ENCODE measurements at places on chromosomes 3 and 15.
A peak's percentile ranks its signal among the peaks of the same experiment; 100 is the strongest.

- H3K36me3 ChIP-seq, result no peaks in the 10 kb centered on the region
- no peak overlapping the region for H3K4me3 ChIP-seq
- H3K4me1 ChIP-seq, result no peaks in the 10 kb centered on the region
- no peak overlapping the region for H3K27ac ChIP-seq
- DNase-seq, result no peak
Measured at GRCh38 chr15:21269121-21269520, 171.2 kb downstream of the POTEB3 start.

DNA sequence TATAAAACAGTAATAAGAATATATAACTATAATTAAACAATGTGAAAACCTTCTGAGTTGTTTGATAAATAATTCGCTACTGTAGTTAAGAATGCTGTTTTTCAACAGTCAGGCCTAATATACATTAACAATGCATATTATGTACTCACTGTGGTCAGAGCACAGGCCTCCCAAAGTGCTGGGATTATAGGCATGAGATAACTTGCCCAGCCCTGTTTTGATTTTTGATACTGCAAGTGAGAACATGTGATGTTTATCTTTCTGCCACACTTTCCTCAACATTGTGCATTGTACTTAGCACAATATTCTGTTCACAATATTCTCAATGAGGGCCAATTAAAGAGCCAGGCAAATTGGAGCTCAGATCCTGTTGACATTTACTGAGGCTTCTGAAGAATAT, 274.5 kb upstream of the RARB start:
- no peaks in the 10 kb centered on the region for H3K4me1 ChIP-seq
- H3K27ac ChIP-seq, result no peak overlapping the region
- no peak for DNase-seq

DNA sequence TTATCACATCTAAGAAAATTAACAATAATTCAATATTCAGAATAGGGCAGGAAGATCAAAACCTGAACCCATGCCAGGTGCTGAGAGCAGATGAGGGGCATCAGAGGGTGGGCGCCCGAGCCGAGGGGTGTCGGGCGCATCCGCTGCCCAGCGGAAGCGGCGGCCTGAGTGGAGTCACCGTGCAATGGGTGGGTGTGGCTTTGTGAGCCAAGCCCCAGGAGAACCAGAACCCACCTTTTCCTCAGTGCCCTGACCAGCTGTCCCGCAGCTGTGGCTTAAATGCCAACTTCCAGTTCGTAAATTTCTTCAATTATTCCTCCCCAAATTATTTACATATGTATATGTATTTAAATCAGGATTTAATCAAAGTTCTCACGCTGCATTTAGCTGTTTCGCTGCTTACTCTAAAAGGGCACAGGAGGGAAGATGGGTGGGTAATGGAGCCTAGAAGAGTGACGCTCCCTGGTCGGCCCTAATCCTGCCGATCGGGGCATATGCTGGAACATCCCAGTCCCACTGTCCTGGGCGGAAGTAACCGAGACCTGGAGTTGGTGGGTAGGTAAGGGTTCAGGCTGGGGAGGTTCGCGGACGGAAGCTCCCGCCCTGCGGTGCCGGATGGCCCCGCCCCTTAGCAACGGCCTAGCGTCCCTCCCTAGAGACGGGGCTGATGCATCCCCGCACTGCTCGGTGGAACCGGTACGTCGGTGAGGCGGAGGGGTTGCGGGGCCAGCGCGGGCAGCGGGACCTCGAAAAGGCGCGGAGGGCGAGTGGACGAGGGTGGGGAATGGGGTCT, 1.3 kb downstream of the DNAH1 start:
- no peaks in the 10 kb centered on the region for H3K36me3 ChIP-seq
- H3K4me1 ChIP-seq, result peaks cover 21% of the 10 kb centered on the region

- peaks cover 91% of the 10 kb centered on the region for H3K4me1 ChIP-seq
- H3K27ac ChIP-seq, result no peak overlapping the region
- DNase-seq, result no peak
Measured at GRCh38 chr3:73036694-73037591, 24.5 kb upstream of the EBLN2 start.

- H3K27me3 ChIP-seq, result no peaks in the 10 kb centered on the region
- H3K4me1 ChIP-seq, result peaks cover 25% of the 10 kb centered on the region
- DNase-seq, result no peak
- no peaks in the 10 kb centered on the region for H3K36me3 ChIP-seq
- no peak overlapping the region for H3K4me3 ChIP-seq
Measured at GRCh38 chr15:31278544-31279220, 48.0 kb upstream of the KLF13 start.

GRCh38 chr3:120764206-120764605, 21.7 kb downstream of the GTF2E1 start:
- peaks cover 12% of the 10 kb centered on the region for H3K36me3 ChIP-seq
- H3K4me1 ChIP-seq, result peaks cover 90% of the 10 kb centered on the region
- DNase-seq, result no peak
- peak overlapping the region; percentile 37 for H3K27ac ChIP-seq
- no peak overlapping the region for H3K4me3 ChIP-seq

DNA sequence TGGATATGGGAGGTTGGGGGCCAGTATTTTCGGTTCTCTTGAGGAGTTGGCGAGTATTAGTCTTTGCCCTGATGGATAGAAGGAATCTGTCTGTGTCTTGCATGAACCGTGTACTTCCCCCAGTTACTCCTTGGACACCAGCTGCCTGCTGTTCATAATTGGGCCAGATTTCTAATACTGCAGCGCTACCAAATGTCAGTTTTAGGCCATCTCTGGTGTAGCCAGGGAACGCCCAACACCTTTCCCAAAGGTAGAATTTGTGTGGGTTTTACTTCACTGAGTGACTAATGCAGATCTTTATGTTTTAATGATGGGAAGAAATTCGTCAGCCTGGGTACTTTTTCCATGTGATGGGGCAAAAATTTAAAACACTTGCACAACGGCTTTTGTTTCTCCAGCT, 18.4 kb downstream of the FLNB start:
- no peak overlapping the region for H3K4me3 ChIP-seq
- peaks cover 52% of the 10 kb centered on the region for H3K4me1 ChIP-seq
- DNase-seq, result no peak
- H3K36me3 ChIP-seq, result peaks cover 2% of the 10 kb centered on the region
- no peaks in the 10 kb centered on the region for H3K27me3 ChIP-seq

DNA sequence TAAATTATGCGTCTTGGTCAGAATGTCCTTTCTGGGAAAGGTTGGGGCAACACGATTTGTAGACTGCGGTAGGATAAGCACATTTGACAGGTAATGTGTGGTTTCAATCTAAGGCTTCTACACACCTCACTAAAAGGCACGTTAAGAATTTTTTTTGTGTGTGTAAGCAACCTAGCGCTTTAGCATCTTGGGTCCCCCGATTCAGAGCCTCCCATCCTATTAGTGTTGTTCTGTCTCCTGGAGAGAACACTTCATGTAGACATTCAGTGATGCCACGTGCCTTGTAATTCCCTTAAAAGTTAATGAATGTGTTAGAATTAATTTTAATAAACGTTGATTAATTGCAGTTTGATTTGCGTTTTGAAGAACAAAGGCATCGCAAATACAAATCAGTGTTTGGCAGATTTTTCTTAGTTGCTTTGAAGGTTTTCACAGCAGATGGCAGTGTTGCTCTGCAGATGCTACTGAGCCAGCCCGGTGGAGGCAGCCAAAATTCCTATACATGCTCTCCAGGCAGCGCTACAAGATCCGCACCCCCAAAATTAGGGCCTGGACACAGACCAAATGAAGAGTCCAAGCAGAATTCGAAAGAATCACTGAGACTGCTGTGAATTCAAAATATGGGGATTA, 63.5 kb downstream of the OTOL1 start:
- H3K27me3 ChIP-seq, result peaks cover 14% of the 10 kb centered on the region
- no peak overlapping the region for H3K27ac ChIP-seq
- no peaks in the 10 kb centered on the region for H3K36me3 ChIP-seq
- no peaks in the 10 kb centered on the region for H3K4me1 ChIP-seq

GRCh38 chr3:167406876-167407492, 26.9 kb upstream of the ZBBX start:
- no peak overlapping the region for H3K27ac ChIP-seq
- no peaks in the 10 kb centered on the region for H3K27me3 ChIP-seq
- H3K36me3 ChIP-seq, result no peaks in the 10 kb centered on the region

DNA sequence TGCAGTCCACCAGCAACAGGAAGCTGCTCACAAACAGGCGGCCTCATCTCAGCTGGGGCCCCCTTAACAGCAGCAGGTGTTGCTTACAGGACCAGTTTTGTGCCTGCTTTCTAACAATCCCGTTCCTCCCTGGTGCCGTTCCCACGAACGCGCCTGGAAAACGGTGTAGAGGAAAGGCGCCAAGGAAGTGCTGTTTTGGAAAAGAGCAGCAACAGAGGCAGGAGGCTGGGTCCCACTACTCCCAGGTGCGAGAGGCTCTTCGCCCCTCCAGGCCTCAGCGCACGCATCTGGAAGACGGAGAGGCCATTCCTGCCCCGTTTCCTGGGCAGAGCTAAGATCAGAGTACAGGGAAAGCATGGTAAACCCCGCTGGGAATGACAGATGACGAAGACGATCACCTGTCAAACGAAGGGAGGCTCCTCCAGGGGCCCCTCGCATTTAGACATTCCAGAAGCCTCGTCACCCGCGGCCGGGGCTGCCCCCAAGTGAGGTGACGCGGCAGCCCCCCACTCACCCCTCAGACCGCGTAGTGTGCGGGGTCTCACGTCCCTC, 603 bp downstream of the SCAPER start:
- H3K36me3 ChIP-seq, result no peaks in the 10 kb centered on the region
- H3K27me3 ChIP-seq, result no peaks in the 10 kb centered on the region
- peak; percentile 15 for DNase-seq
- peak overlapping the region; percentile 93 for H3K4me3 ChIP-seq
- peaks cover 34% of the 10 kb centered on the region for H3K4me1 ChIP-seq

- no peaks in the 10 kb centered on the region for H3K36me3 ChIP-seq
- H3K27me3 ChIP-seq, result peaks cover 2% of the 10 kb centered on the region
- no peaks in the 10 kb centered on the region for H3K4me1 ChIP-seq
- H3K27ac ChIP-seq, result no peak overlapping the region
- H3K4me3 ChIP-seq, result no peak overlapping the region
- no peak for DNase-seq
Measured at GRCh38 chr3:126107957-126108675, 24.2 kb upstream of the SLC41A3 start.

GRCh38 chr15:25431836-25432561, 6.8 kb downstream of the UBE3A start:
- no peak for DNase-seq

DNA sequence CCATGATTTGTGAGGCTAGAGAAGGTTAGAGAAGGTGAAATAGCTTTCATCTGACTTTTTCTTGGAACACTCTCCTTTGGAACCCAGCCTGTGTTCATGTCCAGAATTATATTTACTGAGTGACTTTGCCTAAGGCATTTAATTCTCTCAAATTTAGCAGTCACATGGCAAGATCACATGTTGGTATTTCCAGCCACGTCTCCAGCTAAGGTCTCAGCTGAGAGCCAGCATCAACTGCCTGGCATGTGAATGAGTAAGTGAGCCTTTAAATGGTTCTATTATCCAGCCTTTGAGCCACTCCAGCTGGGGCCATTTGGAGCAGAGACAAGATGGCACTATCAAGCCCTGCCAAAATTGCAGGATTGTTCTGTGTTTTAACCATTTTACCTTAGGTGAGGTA, 130.2 kb upstream of the SGO1 start:
- H3K27me3 ChIP-seq, result no peaks in the 10 kb centered on the region
- H3K4me3 ChIP-seq, result no peak overlapping the region
- no peaks in the 10 kb centered on the region for H3K4me1 ChIP-seq
- DNase-seq, result no peak
- H3K27ac ChIP-seq, result no peak overlapping the region

DNA sequence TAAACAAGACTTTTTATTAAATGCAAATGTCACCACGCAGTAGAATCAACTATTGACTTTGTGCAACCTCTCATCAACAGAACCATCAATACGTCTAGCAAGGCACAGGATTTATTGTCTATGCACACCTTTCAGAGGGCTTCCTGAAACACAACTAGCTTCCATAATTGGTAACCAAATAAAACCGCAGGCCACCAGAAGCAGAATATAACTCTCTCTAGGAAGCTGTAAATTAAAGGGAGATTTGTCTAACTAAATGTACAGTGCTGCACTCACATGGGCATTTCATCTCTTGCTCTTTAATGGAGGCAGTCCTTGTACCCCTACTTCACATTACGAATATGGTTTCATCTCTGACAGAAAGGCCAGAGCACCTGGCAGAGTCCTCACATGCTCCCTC, 93.0 kb downstream of the FHIT start:
- DNase-seq, result no peak
- peaks cover 5% of the 10 kb centered on the region for H3K4me1 ChIP-seq
- no peak overlapping the region for H3K27ac ChIP-seq
- H3K36me3 ChIP-seq, result peaks cover 4% of the 10 kb centered on the region
- no peaks in the 10 kb centered on the region for H3K27me3 ChIP-seq
- no peak overlapping the region for H3K4me3 ChIP-seq

DNA sequence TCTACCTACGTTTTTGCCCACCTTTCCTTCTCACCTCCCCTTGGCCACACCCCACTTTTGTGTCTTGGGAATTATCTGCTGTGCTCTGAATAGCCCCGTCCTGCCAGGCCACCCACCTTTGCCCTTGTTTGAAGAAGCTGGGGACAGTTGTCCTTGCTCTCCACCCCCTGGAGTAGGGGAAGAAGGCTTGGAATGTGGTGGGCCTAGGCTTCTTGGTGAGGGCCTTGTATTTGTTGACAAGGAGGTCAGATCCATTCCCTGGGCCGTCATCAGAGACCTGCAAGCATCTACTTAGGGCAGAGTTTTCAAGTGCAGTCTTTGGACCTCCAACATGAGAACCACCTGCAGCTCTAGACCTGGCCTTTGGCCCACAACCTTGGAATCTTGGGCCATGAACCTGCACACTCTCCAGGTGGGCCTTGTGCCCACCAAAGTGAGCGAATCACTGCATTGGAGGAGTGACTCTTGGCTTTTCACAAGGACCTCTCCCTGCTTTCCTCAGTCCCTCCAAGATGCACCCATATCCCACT, 160.6 kb downstream of the APBA2 start:
- H3K27me3 ChIP-seq, result no peaks in the 10 kb centered on the region
- H3K4me1 ChIP-seq, result peaks cover 74% of the 10 kb centered on the region
- H3K27ac ChIP-seq, result no peak overlapping the region

DNA sequence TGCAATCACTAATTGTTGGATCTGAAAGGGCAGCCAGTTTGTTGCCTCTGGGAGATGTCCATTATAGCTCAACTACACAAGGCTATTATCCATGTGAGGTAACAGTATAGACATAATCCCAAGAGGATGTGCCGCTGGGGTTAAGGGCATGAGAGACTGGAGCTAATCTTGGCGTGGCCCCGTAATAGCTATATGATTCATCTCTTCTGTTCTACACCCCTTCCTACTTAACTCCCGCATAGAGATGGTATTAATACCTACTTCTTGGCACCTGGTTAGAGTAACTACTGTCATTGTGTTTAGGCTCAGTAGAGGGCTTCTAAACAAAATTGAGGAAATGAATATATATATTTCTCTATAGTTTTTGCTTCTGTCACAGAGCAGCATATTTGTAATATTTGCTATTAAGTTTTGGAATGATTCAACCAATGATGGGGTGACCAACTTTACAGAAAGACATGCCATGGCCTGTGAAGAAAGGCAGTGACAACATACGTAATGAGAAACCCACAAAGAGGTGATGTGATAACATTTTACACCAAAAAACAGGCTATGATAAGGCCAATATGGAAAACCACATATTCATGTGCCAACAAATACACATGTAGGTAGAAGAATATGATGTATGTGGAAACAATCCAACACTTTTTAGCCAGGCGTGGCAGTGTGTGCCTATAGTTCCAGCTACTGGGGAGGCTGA, 76.8 kb upstream of the DPH6 start:
- H3K4me3 ChIP-seq, result no peak overlapping the region
- H3K27me3 ChIP-seq, result peaks cover 21% of the 10 kb centered on the region
- DNase-seq, result no peak
- H3K36me3 ChIP-seq, result no peaks in the 10 kb centered on the region
- H3K27ac ChIP-seq, result no peak overlapping the region

Measured in naive thymus-derived CD8-positive, alpha-beta T cell (primary cell).